Activated T-helper 17 cell treated with anti-CD3 and anti-CD28 coated beads, Interleukin-2, amount 50 U/mL, for 72 hours (primary cell): ENCODE measurements at places on chromosomes 1 and 21. TPM values are rescaled to one million over a fixed set of nuclear protein-coding genes. Genes with fewer than 3 reads are reported as not detected.

Gene CDC42SE1
- 99.7 TPM for total RNA-seq

Gene PTAFR
- total RNA-seq: 0.29 TPM

GRCh38 chr21:44087426-44088400 is 19.5 kb upstream of the PWP2 start:
- peak overlapping the region; percentile 47 for H3K4me3 ChIP-seq
- H3K36me3 ChIP-seq: peaks cover 100% of the 10 kb centered on the region
- H3K27me3 ChIP-seq: no peaks in the 10 kb centered on the region

DNA sequence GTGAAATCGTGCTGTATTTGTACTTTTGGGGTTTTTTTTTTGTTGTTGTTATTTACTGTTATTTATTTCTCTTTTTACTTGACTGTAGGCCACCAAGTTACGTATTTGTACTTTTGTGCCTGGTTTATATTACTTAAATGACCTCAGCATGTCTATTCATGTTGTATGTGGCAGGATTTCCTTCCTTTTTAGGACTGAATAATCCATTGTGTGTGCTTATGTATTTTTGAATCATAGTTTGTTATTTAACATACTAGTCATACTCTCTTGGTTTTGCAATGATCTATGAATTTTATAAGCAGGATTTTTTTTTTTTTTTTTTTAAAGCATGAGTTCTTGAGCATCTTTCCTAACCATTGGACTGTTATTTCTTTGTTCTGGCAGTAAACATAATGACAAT is 51.2 kb downstream of the RNF2 start:
- H3K36me3 ChIP-seq: peaks cover 94% of the 10 kb centered on the region
- H3K4me3 ChIP-seq: no peak overlapping the region
- no peak for ATAC-seq
- H3K27ac ChIP-seq: peak overlapping the region; percentile 19
- no peaks in the 10 kb centered on the region for H3K27me3 ChIP-seq

Gene ANXA9
- 0.30 TPM for total RNA-seq

DNA sequence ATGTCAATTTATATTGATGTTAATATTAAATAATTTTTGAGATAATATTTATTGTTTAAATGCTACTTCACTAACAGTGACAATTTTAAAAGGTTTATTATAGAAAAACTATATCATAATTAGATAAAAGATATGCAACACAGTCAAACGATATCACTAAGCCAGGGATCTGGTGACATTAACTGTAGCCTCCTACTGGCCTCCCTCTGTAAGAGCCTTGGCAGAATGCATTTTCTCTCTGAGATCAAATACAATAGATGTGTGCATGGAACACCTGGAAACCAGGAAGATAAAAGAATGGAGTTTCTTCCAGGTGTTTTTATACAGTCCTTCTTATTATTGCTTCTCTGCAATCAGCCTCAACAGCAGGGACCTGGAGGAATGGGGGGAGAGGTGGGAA is 1762.1 kb downstream of the BRINP3 start:
- H3K36me3 ChIP-seq: no peaks in the 10 kb centered on the region
- no peak overlapping the region for H3K4me3 ChIP-seq
- no peak for ATAC-seq
- H3K27me3 ChIP-seq: no peaks in the 10 kb centered on the region
- H3K4me1 ChIP-seq: no peaks in the 10 kb centered on the region

Gene OR6Y1
- total RNA-seq: not detected

GRCh38 chr1:165799387-165799786 is 28.0 kb upstream of the UCK2 start:
- no peak overlapping the region for H3K27ac ChIP-seq
- ATAC-seq: no peak
- H3K4me1 ChIP-seq: no peaks in the 10 kb centered on the region
- peaks cover 20% of the 10 kb centered on the region for H3K27me3 ChIP-seq

DNA sequence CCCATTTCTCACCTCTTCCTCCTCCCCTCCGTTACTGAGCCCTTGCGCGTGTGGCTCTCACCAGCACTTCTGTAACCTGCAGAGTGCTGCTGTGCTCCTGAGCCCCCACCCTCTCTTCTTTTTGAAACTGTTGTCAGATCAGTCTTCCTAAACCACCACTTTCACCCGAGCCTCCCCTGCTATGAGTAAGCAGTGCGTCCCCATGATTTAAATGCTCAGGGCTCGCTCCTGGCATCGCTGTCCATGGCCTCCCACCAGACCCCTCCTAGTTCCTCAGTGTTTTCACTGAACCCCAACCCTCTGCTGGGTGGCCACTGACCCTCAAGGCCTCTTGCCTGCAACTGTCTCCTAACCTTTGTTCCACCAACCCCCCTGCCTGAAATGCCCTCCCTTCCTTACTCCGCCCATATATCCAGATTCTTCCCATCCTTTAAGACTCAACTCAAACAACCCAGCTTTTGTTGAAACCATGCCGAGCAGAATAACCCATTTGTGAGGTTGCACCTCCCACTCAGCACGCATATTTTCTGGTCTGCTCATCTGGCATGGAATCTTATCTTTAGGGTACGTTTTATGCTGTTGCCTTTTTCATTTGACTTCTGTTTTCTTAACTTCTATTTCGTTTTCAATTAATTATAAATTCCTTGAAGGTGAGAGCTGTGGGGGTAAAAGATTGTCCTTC is 64.5 kb upstream of the FAM3B start:
- no peaks in the 10 kb centered on the region for H3K4me1 ChIP-seq
- no peak overlapping the region for H3K27ac ChIP-seq
- no peak for ATAC-seq
- no peak overlapping the region for H3K4me3 ChIP-seq
- no peaks in the 10 kb centered on the region for H3K36me3 ChIP-seq
